Endodermal cell (in vitro differentiated cells): ENCODE measurements at places on chromosomes 16 and 17. TPM values are rescaled to one million over a fixed set of nuclear protein-coding genes. Genes with fewer than 3 reads are reported as not detected.

DNA sequence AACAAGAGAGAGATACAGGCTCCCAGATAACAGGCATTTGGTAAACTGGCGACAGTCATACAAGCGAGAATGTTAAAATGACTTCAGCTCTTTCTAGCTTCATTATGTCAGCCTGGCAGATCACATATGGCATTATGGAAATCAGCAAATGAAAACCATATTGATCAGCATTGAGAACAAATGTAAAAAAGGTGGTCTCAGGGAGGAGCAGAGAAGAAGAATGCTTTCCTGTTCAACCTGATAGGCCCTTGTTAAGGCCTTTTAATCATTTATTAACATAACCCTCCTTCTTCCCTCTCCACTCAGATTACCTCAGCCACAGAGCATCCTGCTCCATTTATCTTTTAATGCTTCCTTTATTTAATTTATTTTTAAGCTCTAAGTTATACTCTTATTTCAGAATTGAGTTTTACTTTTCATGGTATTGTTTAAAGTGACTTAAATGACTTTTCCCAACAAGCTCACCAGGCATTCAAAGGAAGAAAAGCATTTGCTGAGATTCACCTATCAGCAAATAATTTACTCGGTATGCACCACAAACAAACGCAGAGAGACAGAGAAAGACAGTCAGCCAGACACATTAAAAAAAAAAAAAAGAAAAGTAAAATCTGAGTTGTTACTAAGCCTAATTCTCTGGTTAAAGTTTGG lies 243.9 kb upstream of the TBX2 start:
- DNase-seq, result no peak

DNA sequence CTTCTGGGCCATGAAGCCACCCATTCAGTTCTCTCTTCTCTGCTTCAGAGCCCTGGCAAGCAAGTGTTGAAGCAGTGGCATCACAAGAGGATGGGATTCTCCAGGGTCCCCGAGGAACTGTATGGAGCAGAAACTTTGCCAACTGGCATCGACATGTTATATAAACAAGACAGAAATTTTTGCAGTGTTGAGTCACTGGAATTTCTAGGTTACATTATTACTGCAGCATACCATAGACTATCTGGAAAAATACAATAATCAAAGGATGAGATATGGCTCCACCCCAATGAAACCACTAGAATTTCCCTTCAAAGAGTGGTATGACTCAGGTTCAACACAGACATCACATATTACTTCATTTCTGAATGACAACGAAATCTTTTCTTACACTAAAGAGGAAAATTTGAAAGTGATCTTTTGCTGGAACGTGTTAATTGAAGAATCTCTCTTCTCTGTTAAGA lies 343.0 kb upstream of the DYNLRB2 start:
- no peak for DNase-seq

DNA sequence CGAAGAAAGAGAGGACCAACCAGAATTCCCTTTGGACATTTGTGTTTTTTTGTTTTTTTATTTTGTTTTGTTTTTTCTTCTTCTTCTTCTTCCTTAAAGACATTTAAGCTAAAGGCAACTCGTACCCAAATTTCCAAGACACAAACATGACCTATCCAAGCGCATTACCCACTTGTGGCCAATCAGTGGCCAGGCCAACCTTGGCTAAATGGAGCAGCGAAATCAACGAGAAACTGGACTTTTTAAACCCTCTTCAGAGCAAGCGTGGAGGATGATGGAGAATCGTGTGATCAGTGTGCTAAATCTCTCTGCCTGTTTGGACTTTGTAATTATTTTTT lies 3.6 kb downstream of the SOX9 start:
- no peak for DNase-seq

DNA sequence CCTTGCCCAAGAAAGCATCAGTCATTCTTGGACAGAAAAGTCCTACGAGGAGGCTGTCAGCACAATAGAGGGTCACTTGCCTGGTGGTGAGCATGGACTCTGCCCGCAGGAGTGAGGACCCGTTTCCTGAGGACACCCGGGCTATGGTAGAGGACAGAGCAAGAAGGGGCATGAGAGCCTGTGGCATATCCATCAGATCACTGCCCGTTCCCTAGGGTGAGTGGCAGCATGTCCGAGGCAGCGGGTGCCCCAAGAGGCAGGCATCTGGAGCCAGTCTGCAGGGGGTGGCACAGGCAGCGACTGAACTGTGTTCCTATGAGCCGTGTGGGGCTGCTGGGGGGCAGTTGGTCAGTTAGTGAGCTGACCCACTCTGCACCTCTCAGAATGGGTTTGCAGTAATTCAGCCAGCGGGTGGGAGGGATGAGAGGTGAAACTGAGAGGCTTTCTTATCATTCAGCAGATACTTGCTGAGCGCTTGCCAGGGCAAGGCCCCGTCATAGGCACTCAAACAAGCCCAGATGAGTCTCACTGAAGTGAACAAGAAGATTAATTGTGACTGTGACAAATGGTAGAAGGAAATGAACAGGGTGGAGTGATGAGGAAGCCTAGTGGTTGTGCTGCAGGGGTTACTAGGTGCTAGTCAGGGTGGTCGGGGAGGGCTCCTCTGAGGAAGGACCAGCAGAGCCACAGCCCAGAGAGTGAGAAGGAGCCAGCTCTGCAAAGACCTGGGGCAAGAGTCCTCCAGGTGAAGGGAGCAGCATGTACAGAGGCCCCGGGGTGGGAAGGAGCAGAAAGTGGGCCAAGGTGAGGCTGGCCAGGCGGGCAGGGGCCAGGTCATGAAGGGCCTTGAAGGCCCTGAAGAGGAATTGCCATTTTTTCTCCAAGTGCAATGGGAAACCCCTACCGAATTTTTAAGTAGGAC lies 87.9 kb downstream of the CLEC16A start:
- DNase-seq, result peak; percentile 65

DNA sequence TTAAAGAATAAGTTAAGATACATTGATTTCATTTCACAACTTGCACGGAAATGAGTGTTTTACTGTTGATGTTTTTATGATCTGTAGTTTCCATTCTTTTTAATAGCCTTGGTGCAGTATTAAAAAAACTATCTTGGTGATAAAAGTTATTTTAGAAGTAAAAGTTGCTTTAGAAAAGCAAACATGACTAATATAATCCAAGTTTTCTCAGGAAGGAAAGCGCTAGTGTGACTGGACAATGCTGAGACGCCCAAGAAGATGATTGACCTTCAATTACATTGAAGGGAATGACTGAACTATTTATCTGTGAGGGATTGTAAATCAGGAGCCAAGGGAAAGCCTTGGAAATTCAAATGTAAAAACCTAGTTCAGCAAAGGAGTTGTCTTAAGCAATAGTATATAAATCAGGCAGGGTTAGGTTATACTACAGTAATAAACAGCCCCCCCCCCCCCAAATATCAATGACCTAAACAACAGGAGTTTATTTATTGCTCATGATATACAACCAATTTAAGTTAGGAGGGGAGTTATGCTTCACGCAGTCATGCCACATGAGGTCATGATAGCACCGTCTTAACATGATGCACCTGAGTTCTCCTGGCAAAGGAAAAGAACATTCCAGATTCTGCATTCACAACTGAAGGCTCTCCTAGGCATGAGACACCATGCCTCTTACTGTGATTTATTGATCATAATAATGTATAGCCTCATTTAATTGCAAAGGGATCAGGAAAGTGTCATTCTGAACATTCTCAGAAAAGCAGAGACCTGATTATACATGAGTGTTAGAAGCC lies 443.8 kb downstream of the CDH13 start:
- no peak for DNase-seq

DNA sequence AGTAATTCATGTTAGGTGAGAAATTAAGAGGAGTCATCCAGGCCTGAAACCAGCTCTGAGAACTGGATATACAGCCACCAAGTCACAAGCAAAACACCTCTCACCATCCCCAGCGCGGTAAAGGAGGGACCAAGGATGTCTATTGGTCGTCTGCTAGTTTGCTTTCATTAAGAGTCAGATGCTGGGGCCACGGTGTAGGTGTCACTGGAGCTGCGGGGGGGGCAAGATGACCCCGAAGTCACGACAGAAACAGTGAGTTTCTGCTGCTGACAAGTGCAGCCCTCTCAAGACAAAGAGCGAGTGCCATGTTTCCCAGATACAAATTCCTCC lies 790 bp downstream of the NCBP3 start:
- DNase-seq, result no peak

DNA sequence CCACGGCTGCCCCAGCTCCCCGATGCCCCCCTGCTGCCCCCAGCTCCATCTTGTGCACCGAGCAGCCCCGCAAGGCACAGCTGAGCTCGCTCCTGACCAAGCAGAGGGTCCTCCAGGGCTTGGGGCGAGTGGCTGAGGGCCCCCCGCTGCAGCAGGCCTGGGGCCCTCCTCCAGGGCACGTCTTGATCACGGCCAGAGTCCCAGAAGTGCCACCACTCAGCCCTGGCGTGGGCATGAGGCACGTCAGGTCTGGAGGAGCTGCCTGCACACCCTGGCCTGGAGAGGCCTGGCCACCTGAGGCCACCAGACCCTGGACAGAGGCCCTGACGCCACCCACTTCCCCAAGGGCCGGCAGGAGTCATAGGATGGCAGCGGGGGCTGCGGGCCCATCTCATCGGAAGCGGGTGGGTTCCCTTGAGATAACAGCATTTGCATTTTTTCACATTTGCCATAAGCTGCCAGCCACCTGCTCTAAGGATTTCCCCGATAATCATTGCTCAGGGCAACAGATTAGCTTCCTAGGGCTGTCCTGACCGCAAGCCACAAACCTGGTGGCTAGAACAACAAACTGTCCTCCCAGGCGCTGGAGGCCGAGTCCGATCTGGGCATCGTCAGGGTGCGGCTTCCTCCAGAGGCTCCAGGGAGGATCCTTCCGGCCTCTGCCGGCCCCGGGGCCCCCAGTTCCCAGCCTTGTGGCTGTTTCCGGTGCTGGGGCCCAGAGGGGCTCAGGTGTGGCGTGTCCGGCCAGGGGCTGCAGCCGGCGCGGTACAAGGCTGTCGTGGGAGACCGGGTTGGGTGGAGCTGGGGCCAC lies 23.9 kb upstream of the C1QTNF8 start:
- DNase-seq, result no peak

GRCh38 chr16:2037647-2038381 lies 9.8 kb downstream of the NTHL1 start:
- no peak for DNase-seq

DNA sequence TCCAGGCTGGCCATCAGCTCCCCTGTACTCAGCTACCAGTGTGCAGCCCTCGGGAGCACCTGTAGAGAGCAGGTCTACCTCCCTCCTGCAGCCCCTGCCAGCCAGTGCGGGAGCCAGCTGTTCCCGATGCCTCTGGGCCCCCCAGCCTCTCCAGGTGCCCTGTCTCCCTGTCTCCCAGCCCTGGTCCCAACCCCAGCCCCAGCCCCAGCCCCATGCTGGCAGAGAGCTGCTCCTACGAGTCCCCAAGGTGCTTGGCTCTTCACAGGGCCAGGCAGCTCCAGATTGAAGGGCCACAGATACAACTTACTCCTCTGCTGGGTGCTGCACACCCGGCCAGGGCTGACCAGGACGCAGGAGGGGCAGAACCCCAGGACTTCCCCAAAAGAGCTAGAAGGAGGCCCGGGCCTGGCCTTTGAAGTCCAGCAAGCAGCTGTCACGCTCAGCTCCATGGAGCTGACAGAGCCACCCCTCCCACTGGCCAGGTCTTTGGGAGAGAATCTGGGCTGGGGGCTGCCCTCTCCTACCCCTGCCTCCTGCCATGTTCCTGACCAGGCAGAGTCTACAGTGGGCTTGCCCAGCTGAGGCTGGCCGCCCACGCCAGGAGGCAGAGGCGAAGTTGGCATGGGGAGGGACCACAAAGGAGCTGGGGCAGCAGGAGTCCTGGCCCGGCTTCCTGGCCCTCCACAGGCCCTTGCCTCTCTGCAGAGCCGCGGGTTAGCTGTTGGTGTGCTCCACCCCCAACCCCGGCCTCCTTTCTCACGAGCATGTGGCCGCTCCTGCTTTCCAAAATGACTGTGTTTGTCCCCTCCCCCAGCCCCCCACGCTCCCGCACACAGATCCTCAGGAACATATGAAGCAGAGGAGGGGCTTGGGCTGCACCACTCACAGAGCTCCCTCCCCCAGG lies 9.5 kb upstream of the ADAM11 start:
- no peak for DNase-seq

- no peak for DNase-seq
These were observed 15.6 kb upstream of the CBFA2T3 start for GRCh38 chr16:88992351-88993165.

- DNase-seq, result no peak
These were observed 14.3 kb downstream of the ZP2 start for GRCh38 chr16:21197112-21197511.

GRCh38 chr16:80041410-80041809 lies 440.9 kb upstream of the MAF start:
- DNase-seq, result no peak

GRCh38 chr17:74157366-74157765 lies 46.1 kb upstream of the RPL38 start:
- no peak for DNase-seq

DNA sequence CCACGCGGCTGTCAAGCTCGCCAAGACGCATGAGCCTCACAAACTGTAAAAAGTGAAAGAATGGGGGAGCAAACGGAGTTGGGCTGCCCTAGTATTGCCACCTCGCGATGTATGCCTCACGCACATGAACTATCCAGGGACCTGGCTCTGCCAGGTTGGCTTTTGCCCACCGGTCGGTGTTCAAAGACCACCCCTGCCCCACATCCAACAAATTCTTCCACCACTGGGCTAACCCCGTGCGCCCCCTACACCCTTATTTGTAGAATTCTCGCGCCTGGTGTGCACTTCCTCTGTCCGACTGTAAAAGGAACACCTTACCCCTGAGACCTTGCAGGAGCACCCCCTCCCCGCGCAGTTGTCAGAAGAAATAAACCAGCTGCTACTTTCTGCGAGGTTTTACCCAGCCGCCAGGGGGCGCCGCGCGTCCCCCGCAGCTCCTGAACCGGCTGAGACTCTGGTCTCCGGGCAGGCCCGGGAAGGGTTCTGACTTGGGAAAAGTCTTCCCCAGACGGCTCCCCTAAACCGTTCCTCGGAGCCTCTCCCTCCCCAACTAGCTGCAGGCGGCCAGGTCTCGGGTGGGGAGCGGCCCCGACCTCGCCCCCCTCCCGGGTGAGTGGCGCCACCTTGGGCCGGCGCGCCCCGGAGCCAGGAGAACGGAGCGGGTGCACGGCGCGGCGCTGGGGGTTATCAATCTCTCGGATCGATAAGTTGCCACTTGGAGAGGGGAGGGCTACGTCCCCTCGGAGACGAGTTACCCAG lies 1.7 kb upstream of the ZNF423 start:
- peak; percentile 93 for DNase-seq

- no peak for DNase-seq
These were observed 83.3 kb downstream of the ABHD15 start for GRCh38 chr17:29483503-29483902.

GRCh38 chr16:79651363-79651762 lies 50.8 kb upstream of the MAF start:
- DNase-seq, result no peak

TBC1D3H gene
- not detected in 2 replicates for total RNA-seq

LHX1 gene
- 85.9 to 200 TPM (median 92.3 TPM) in 3 replicates for total RNA-seq

TOX3 gene
- total RNA-seq, result 8.5 and 8.6 TPM in 2 replicates

TMC7 gene
- 10.6 to 14.9 TPM (median 14.3 TPM) in 3 replicates for total RNA-seq

NME2 gene
- total RNA-seq, result 707 and 756 TPM in 2 replicates

RAPGEFL1 gene
- 14.3 and 20.8 TPM in 2 replicates for total RNA-seq

TNFRSF13B gene
- total RNA-seq, result 1.6 TPM in 2 replicates

PITPNM3 gene
- 1.4 and 1.8 TPM in 2 replicates for total RNA-seq

HASPIN gene
- total RNA-seq, result 10.9 to 26.0 TPM (median 24.6 TPM) in 3 replicates
